ENCODE measurements at places on chromosomes 6 and 20.

- no peak for DNase-seq
Measured at GRCh38 chr6:83117802-83118201, 50.3 kb downstream of the DOP1A start.

GRCh38 chr20:35939264-35939663, 15.0 kb downstream of the SCAND1 start:
- DNase-seq: no peak

- no peak for DNase-seq
Measured at GRCh38 chr6:125340991-125341390, 39.2 kb upstream of the HDDC2 start.

DNA sequence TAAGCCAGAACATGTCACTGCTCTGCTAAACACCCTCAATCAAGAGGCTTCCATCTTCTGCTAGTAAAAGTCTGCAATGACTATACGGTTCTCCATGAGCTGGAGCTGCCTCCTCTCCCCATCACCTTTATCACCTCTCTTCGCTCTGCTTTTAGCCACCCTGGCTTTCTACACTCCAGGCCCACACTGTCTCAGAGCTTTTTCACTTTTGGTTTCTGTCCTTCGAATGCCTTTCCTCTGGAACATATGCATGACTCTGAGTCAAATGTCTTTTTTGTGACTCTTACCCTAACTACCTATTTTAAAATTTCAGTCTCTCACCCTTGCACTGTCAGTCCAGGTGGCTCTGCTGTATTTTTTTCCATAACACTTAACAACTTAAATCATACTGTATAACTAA, 525.4 kb upstream of the RNF217 start:
- DNase-seq: no peak

GRCh38 chr20:39885975-39886649, 802.9 kb downstream of the MAFB start:
- DNase-seq: no peak

DNA sequence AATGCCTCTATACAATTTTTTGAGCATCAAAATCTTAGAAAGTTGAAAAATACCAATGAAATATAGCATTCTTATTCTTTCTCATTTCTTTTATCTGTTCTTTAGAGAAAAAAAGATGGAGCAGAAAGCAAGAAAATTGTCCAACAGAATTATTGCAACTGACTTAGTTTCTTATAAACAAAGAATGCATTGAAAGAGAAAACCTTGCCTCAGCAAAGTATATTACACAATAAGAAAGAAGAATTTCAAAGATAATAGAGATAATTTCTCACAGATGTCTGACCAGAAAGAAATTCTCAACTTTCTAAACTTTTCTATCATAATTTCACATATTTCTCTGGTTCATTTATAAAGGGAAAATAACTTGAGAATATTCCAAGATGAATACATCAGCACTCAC, 47.0 kb upstream of the PRND start:
- no peak for DNase-seq

GRCh38 chr6:151425561-151425960, 26.4 kb downstream of the RMND1 start:
- DNase-seq: no peak

DNA sequence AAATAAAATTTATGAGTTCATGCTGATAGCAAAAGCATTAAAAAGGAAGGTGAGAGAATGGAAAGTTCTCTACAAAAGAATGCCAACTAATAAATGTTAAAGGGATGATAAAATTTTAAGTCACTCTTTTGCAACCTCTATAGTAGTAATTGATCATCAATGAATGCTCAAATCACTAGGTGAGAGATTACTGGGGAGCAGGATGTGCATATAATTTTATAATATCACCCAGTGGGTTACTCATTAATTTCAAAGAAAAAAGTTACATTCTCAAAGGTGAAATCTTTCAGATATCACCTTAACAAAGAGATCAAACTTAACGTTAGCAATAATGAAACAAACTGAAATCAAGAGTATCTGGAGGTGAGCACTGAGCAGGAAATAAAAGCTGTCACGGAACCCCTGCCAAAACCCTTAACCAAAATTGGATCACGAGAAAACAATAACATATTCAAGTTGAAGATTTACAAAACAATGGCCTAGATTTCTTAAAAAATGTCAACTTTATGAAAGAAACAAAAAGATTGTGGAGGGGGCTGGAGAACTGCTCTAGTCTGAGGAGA, 45.5 kb upstream of the TMEM244 start:
- no peak for DNase-seq

- DNase-seq: no peak
Measured at GRCh38 chr20:9301129-9302090, 213.0 kb upstream of the LAMP5 start.

- no peak for DNase-seq
Measured at GRCh38 chr6:114075300-114075699, 104.4 kb upstream of the HDAC2 start.

- DNase-seq: no peak
Measured at GRCh38 chr6:160013987-160014868, 45.3 kb downstream of the IGF2R start.

DNA sequence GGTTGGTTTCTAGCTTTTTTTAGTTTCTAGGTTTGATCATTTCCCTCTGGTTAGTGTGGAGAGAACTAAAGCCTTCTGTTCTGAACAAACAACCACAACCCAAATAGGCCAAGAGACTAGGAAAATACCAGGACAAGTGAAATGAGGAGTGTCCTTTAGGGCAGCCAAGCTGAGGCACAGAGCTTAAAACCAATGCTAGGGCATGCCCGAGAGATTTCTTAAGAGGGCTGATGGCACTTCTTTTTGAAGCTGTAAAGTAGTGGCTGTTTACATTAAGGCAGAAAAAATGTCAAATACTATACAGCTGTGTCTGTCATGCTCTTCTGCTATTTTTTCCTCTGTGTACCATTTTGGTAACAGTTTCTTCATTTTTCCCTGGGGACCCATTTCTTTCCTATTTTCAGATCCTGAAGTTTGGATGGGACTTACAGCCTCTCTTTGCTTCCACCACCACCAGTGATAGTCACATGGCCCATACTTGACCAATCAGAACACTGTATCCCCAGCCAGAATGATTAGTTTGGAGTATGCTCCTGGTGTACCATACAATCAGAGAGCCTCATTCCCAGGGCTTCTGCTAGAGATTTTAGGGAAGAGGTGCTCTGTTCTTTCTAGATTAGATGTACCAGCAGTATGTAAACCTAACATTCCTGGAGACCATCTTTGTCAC, 154.4 kb downstream of the BMP2 start:
- no peak for DNase-seq

- DNase-seq: no peak
Measured at GRCh38 chr6:164690241-164690640, 619.2 kb downstream of the C6orf118 start.

- DNase-seq: no peak
Measured at GRCh38 chr6:1016329-1017302, 295.3 kb upstream of the FOXQ1 start.

DNA sequence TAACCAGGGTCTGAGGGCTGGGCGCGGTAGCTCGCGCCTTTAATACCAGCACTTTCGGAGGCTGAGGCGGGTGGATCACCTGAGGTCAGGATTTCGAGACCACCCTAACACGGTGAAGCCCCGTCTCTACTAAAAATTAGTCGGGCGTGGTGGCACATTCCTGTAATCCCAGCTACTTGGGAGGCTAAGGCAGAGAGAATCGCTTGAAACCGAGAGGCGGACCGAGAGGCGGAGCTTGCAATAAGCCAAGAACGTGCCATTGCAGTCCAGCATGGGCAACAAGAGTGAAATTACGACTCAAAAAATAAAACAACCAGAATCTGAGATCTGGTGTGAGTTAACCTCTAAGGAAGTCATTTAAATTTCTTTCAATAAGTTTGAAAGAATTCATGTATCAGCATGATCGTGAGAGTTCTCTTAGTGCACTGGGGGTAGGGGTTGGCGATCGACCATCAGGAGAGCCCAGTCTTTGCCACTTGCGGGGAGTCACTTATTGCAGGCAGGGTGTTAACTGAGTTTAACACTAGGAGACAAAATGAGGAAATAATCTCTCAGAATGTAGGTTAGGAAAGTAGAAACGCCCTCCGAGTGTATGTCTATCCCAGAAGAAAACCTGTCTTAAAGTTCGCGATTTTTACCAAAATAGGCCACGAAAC, 206.5 kb upstream of the ZNF184 start:
- DNase-seq: no peak

DNA sequence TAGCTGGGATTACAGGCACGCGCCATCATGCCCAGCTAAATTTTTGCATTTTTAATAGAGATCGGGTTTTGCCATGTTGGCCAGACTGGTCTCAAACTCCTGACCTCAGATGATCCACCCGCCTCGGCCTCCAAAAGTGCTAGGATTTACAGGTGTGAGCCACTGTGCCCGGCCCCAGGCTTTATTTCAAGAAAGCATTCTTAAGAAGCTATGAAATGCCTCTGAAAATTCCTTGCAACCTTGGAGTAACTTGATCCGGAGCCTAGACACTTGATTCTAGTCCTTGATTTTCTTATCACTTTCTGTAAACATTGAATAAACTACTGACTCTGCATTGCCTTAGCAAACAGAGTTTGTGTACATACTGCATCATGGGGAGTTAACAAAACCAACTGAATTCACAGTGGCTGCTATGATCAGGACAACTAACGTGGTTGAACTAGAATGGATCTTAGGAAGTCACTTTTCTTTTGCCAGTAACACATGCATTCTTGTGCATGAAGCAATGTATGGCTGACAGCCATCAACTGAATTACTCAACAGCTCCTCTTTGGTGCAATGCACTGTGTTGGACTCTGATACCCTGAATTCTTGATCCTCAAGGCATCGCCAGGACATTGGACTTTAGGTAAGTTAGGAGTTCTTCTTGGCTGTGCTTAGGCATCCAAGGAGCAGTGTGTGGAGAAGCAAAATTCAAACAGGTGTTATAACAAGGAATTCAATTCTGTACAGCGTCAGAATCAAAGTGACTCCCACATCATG, 102.8 kb upstream of the TMEM170B start:
- DNase-seq: no peak

DNA sequence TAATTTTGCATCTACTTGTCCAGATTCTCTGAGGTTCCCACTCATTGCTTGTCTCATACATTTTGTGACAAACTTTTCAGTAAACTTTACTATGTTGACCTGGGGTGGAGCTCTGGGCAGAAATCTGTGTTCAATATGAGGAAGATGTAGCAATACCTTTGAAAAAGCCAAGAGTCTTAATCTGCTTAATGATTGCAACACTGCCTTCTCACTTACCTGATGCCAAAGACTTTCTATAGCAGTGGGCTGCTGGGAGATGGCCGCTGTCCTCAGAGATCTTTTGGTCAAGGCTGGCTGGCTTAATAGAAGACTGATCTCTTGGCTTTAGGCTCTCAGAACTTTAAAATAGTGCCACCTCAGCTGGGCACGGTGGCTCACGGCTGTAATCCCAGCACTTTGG, 70.1 kb upstream of the RBM24 start:
- DNase-seq: no peak

DNA sequence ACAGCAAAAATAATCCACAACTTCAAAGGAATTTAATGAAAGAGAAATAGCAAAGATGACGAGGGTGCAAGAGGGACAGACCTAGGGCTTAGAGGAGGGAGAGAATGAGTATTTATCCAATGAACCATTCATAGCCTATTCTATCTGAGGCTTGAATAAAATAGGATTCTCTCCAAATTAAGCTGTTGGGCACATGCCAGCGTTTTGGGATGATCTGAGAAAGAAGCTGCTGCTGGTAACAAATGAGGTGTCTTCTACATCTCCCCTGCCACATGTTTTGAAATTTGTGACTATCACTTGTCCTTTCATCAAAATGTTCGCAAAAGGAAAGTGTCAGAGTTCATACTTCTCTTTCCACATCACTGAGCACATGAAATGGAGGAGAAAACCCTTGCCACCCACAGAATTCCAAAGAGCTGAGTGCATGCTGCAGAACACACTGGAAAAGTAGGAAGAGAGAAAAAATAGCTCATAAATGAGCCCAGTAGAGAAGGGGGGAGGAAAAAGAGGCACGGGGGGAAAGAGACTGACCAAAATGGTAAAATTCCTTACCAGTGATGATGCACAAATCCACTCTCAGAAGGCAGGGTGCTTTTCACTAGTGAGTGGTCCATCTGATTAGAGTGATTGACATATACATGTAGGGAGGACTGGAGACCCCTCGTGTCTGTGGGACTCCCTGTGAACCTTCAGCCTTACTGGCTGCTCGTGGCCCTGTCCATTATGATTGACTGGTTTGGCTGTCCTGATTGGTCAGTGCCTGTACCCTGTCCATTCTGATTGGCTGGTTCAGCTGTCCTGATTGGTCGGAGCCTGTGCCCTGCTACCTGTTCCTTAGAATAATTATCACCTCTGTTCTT, 180.5 kb downstream of the OGFRL1 start:
- DNase-seq: no peak

DNA sequence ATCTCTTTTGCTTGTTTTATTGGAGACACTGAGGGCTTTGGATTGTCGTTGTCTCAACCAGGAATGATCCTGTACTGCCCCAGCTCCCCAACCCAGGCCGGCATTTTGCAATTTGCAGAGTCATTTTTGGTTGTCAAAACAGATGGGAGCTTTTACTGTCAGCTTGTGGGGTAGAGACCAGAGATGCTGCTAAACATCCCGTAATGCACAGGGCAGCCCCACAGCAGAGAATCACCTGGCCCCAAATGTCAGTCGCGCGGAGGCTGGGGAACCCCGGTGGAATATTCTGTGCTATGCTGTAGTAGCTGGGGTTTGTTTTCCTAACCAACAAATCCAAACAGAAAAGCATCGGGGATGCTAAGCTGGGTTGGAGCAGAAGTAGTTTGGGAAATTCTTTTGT, 99.7 kb downstream of the TSHZ2 start:
- no peak for DNase-seq

DNA sequence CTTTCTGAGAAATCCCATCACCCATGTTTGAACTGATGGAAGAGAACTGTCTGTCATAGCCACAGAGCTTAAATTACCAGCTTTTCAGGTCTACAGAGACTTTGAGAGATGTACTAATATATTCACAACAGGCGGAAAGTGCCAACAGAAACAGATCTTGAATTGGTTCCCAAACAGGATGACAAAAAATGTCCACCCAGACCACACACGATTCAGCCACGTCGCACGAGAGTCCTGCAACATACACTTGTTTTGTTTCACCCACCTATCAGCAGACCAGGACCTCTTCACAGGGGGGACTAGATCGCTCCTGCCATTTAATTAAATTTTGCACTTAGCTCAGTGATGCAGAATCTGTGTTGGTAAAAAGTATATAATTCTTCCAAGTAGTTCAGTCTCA, 187.1 kb upstream of the CEP162 start:
- no peak for DNase-seq

- no peak for DNase-seq
Measured at GRCh38 chr20:22504829-22505377, 79.5 kb downstream of the FOXA2 start.

GRCh38 chr6:100460650-100461204, 4.0 kb downstream of the SIM1 start:
- DNase-seq: no peak

DNA sequence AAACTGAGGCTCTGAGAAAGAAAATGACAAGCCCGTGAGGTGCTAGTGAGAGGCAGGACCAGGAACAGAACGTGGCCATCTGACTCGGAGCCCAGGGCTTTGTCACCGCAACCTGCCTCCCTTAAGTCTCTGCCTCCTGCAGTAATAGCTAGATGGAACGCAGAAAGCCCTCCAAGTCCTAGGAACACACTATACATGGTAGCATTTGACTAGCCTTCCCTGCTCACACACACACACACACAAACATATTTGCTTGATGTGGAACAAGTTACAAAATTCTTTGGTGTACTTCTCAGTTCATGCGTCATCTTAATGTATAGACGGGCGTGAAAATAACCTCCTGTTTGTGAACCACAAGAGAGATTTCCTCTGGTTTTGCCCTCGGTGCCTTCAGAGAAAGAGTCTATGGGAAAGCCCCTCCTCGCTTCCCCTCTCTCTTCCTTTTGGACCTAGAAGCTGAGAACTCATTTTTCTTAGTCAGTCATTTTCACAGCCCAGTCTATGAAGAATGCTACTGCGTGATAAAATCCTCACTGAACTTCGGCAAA, 38.8 kb downstream of the C6orf52 start:
- no peak for DNase-seq

Data from stimulated activated CD8-positive, alpha-beta memory T cell treated with anti-CD3 and anti-CD28 coated beads, Interleukin-4, amount 100 ng/mL, for 4 hours (primary cell).